Fibroblast of the conjunctiva (primary cell): ENCODE measurements at places on chromosomes 7 and 10.

DNA sequence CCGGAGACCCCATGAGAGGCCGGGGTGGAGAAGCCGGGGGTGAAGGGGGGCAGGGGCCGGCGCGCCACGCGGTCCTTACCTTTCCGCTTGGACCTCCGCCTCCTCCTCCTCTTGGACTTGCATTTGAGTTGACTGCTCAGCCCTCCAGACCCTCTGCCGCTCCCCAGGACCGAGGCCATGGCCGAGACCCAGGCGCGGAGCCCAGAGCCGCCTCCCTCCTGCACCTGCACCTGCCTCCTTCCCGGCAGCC lies 428 bp downstream of the ADARB2 start:
- no peak for DNase-seq

DNA sequence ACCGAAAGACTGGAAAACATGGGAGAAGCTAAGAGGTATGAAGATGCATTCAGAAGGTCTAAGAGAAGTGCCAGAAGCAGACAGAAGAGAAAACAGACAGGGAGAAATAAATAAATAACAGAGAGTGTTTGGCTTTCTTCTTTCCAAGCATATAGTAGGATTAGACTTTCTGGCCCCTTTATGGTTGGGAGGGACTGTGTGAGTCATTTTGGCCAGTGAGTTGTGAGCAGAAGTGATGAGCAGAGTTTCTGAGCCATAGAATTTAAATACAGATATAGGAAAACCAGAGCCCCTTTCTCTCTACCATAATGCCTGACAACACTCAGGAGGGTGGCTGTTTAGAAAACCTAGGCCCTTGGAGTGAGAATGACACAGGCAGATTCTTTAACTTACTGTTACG lies 171.0 kb downstream of the PPP1R17 start:
- DNase-seq: no peak

- no peak for DNase-seq
Observed at GRCh38 chr10:64306729-64307327, 785.6 kb downstream of the REEP3 start.

DNA sequence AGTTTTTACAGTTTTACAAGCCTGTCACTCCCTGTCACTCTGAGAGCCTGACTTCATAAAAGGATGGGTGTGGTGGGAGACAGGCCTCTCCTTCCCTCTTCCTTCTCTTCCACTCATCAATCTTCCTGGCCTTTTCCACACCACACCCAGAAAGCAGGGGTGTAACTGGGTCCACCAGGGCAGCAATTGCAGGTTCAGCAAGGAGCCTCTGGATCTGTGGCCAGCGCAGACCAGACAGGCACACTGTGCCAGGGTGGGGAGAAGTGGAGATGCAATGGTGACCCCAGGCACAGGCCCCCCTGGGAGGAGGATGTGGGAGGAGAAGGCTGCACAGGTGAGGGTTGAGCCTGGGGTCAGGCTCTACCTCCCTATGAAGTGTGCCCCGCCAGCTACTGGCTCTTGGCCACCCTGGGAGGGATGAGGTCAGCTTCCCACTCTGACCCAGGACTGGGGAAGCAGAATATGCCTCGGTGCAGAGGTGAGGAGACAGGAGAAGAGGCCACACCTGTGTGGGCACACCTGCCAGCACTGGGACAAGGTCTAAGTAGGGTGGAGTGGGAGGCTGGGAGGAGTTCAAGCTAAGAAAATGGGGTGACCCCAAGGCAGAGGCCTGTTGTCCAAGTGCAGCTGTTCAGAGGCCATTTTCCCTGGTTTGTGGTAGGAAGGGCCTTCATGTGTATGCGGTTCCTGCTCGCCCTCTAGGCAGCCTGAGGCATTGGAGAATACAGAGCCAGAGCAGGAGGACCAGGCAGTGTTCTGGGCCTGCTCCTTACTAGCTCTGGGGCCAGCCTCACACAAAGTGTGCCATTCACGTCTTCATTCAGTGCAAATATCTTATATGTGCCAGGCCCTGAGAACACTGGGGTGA lies 20.2 kb upstream of the TMEM72 start:
- DNase-seq: no peak

GRCh38 chr7:156984174-156984891 lies 26.1 kb downstream of the MNX1 start:
- DNase-seq: peak; percentile 66

DNA sequence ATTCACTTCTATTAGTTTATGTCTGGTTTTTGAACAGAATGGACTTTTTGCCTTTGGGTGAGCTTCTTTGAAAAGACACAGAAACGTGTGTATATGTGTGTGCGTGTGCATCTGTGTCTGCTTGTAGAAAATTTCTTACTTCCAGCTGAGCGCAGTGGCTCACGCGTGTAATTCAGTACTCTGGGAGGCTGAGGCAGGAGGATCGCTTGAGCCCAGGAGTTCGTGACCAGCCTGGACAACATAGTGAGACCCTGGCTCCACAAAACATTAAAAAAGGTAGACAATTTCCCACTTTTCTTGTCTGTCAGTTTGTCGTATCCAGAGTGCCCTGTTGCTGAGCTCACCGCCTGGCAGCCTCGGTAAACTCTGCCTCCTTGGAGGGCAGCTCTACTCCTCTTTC lies 25.4 kb downstream of the PPP2R2D start:
- DNase-seq: no peak

DNA sequence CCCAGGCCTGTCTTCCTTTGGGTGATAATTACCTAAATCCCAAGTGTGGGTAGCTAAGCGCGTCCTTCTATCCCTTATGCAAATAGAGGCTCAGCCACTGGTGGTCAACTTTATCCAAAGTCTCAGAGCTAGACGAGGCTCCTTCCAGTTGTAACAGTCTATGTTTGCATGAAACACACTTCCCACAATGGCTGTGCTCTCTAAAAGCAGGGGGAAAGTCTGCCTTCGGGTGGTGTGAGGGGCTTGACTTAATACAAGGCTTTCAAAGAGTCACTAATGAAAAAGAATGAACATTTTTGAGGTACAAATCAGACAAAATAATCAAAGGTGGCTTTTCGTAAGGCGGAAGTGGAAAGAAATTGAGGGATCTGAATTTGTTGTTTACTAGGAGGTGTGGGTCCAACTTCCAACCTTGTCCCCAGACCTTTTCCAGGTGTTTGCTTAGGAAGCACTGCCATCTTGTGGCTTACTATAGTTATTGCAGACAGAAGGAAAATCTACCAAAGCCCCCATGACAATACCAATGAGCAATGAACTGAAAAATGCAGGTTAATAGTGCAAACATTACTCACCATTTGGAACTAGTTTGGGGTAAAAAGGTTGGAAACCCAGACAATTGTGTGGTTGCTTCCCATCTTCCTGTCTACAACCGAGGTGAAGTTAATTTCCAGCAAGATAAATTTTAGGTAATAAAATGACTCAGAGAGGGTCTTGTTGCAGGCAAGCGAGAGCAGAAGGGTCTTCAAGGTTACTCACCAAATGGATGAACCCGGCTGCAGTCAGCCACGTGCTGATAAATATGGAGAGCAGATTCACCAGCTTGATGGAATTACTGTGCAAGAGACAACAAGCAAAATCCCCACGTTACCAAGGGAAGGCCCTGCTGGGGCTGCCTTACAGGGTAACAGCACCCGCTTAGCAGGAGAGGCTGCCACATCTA lies 525.7 kb downstream of the KCNMA1 start:
- peak; percentile 63 for DNase-seq

- DNase-seq: no peak
Observed at GRCh38 chr7:31729195-31729804, 42.3 kb downstream of the PPP1R17 start.

GRCh38 chr7:127828843-127829500 lies 177.0 kb downstream of the SND1 start:
- no peak for DNase-seq

DNA sequence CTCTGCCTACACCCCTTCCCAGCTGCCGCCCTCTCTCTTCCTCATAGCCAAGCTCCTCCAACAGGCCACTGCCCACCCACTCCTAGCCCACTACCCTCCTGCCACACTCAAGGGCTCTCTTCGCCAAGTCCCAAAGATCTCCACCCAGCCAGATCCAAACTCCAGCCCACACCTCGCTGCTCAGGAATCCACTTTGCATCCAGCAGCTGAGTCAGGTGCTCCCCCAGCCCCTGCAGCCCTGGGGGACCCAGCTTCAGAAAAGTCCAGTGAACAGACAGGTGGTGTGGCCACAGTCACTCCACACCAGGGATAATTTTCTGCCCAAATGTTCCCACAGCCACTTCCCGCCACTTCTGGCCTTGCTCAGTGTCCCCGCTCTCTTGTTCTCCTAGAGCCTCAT lies 10.9 kb downstream of the OGDHL start:
- DNase-seq: no peak

GRCh38 chr7:123275036-123275753 lies 75.4 kb upstream of the SLC13A1 start:
- peak; percentile 65 for DNase-seq

- DNase-seq: peak; percentile 50
Observed at GRCh38 chr10:122981066-122981464, 864 bp downstream of the PSTK start.

DNA sequence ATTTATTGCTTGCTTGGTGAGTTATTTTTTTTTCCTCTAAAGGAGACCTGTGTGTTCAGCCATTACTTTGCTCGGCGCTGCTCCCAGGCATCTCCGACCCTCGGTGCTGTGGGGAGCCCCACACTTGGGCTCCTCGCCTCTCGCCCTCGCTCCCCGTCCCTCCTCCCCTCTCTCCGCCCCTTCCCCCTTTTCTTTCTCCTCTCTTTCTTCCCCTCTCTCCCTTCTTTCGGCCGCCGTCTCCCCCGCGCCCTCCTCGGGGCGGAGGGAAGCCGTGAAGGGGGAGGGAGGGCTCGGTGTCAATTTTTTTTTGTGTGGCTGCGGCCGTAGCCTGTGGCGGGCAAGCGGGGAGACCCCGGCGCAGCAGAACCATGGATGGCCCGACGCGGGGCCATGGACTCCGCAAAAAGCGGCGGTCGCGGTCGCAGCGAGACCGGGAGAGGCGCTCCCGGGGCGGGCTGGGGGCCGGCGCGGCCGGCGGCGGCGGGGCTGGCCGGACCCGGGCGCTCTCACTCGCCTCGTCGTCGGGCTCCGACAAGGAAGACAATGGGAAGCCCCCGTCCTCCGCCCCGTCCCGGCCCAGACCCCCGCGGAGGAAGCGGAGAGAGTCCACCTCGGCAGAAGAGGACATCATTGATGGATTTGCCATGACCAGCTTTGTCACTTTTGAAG lies 1.1 kb downstream of the AUTS2 start:
- DNase-seq: no peak

DNA sequence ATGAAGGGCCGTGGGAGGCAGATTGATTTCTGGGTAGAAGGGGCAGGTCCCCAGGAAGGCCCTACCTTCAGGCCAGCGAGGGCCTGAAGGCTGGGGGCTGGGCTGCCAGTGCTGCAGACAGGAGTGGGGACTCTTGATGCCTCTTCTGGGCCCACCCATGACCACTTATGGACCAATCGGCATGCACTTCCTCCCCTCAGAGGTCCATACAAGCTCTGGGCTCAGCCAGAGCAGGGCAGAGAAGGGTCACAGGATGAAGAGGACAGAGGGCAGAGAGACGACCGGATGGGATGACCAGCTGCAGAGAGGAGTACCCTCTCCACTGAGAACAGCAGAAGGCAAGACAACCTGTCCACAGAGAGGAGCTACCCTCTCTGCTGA lies 120.1 kb downstream of the DYNC2I1 start:
- no peak for DNase-seq

GRCh38 chr10:125023862-125024496 lies 82.1 kb downstream of the ZRANB1 start:
- DNase-seq: no peak

GRCh38 chr10:130513686-130514476 lies 377.7 kb downstream of the GLRX3 start:
- no peak for DNase-seq

- DNase-seq: no peak
Observed at GRCh38 chr7:55733241-55734140, 129.1 kb downstream of the SEPTIN14 start.

- no peak for DNase-seq
Observed at GRCh38 chr7:48528646-48529045, 357.4 kb downstream of the ABCA13 start.

GRCh38 chr7:50368366-50368765 lies 63.9 kb downstream of the IKZF1 start:
- DNase-seq: no peak

GRCh38 chr7:13979671-13980435 lies 9.6 kb downstream of the ETV1 start:
- DNase-seq: no peak

GRCh38 chr7:66359656-66360211 lies 154.6 kb downstream of the TPST1 start:
- DNase-seq: peak; percentile 31

DNA sequence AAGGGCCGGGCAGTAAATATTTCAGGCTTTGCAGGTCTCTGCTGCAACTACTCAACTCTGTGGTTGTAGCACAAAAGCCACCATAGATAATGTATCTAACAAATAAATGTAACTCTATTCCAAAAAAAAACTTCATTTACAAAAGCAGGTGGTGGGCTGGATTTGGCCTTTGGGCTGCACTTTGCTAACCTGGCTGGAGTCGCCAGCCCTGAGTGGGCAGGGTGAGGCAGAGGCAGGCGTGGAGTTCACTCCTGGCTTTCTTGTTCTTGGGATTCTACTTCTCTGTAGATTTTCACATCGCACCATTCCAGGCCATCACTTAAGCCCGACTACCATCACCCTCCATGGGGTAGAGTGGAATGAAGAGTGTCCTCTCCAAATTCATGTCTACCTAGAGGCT lies 367.6 kb upstream of the MGMT start:
- no peak for DNase-seq

GRCh38 chr10:101229266-101230182 lies at the start of gene LBX1:
Gene LBX1, minus strand, starts transcription at chr10:101229463. Its CDS starts 648 bp downstream, at chr10:101228815.
- DNase-seq: no peak

DNA sequence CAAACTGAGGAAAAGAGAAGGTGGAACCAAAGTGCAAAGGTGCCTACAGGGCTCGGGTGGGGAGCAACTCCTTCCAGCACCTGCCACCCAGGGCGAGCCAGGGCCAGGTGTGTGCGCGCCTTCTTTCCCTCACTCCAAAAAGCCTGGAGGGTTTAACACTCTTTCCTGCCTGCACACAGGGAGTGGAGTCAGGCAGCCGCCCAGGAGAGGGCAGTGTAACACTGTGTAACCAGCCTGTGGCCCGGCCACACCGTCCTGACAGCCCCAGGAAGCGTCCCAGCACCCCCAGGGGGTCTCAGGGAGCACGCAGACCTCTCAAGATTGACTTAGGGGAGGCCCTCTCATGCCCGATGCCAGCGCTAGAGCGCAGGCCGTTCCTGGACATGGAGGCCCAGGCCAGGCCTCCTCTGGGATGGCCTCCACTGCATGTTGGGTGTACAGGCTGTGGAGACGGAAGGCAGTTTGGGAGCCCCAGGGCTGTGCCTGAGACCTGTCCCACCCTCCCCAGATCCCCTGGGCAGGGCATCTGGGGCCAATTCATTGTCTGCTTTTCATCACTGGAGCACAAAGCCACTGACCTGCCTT lies 13.4 kb downstream of the BRI3 start:
- peak; percentile 13 for DNase-seq

- DNase-seq: no peak
Observed at GRCh38 chr7:90701771-90702170, 105.7 kb downstream of the CDK14 start.

GRCh38 chr7:143877098-143877497 lies 24.9 kb downstream of the TCAF1 start:
- no peak for DNase-seq

- no peak for DNase-seq
Observed at GRCh38 chr7:63087575-63088190, 911.0 kb upstream of the ZNF722 start.

- no peak for DNase-seq
Observed at GRCh38 chr10:73850211-73850610, 24.1 kb downstream of the CAMK2G start.
